Stimulated activated CD4-positive, alpha-beta T cell treated with anti-CD3 and anti-CD28 coated beads, TNF-alpha, amount 100 ng/mL, for 1 hour (primary cell): ENCODE measurements at places on chromosomes 1 and 21.

DNA sequence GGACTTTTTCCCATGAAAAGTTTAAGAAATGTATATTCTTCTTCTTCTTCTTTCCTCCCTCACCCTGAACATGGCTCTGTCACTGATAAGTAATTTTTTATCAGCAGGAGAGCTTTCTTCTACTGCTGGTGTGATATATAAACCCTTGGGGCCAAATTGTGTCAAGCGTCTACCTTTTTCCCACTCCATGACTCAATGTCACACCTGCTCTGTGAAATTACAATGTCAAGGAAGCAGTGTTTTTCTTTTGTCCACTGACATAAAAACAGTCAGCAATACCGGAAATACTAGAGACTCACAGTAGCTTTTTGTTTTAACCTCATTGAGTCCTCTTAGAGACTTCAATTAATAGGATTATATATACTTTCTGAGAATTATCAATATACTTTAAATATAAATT lies 416.2 kb upstream of the ADGRL4 start:
- DNase-seq = no peak

DNA sequence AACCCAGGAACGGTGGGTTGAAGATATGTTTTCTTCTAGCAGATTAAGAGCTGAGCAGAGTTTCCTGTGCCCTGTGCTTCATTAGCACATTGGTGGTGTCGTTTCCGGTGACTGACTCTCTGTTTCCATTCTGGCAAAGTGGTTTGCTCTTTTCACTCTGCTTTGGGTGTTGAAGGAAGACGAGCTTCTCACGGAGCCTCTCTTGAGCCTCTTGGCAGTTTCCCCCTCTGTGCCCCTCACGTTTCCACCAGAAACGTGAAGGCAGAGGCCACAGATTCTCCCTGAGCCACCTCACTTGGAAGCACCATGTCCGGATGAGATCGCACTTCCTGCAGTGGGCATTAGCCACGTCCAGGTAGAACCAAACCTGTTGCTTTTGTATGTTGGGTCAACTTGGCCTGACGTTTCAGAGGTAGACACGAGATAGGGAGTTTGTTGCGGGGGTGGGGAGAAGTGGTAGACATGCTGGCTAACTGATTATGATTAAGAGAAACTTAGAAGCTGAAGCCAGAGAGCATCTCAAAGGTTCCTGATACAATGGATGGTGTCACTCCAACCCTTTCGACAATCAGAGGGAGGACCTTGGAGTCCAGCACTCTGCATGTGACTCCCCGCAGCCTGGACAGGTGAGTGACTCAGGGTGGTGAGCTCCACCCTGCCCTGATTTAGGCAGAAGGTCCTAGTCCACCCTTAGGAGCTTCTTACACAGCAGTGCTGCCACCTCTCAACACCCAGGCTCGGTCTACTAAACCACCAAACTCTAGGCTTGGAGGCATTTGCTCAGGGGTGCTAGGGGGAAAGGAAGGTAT lies at the start of gene LAX1:
Gene LAX1 (plus strand): TSS at position 155 of the 809 bp plus-strand sequence. CDS start 383 bp downstream, at position 538.
- DNase-seq = peak; percentile 30

DNA sequence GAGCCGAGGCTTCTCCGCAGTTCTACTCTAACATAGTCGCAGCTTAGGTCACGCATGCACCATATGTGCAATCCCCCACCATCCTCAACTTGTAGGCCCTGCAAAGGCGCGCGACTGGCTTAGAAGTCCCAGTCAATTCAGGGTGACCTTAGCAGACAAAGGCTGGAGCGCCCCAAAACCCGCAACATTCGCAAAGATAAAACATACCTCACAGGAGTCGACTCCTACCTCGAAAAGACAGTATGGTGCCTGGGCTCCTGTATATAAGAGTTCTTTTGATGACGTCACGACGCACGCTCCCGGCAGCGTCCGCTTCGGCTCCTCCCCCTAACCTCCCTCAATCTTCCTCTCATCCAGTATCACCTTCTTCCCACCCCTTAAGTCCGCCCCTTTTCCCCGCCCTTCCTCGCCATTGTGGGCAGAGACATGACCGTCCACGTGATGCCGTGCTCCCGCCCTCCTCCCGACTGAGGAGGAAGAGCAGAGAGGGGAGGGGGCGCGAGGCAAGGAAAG lies at the start of gene GAS5:
Gene GAS5 (minus strand): TSS at position 237 of the 513 bp plus-strand sequence.
- peak; percentile 99 for DNase-seq

DNA sequence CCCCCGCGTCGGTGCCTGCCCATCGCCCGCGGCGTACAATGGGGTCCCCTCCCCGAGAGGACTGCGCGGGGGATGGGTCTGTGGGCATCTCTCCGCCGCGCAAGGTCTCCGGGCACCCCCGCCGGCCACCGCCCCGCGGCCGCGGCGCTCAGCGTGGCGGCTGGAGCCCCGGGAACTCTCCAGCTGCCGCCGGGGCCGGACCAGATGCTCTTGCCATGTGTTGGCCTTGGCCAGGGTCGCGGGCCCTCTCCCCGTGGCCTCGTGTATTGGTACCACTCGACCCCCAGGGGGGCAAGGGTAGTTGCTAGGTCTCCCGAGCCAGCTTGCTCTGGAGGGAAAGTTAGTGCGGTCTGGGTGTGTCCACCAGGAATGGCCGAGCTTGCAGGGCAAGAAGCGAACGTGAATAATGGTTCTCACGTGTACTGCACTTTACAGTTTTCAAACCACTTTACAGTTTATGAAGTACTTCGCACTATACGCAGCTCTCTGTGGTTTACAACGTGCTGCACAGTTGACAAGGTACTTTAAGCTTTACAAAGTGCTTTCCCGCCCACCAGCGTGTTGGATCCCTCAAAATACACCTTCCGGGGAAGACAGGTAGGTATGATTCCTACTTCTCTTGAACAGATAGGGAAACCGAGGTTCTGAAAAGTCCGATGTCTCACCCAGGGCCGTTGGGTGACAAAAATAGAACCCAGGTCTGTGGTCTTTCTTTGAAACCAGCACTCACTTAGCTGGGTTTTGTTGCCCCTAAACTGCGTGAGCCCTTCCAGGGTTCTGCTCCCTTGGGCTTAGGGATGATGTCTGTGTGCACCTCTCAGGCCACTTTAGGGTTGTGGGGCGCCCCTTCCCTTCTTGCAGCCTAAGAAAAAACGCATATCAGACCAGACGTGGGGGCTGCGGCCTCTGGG lies 1.2 kb downstream of the EPHB2 start:
- no peak for DNase-seq

GRCh38 chr1:87812871-87813577 lies 484.3 kb downstream of the LMO4 start:
- DNase-seq = no peak

- DNase-seq = no peak
Measured at GRCh38 chr1:156860113-156860627, 495 bp upstream of the NTRK1 start.

- no peak for DNase-seq
Measured at GRCh38 chr1:244368279-244368678, 83.4 kb downstream of the ADSS2 start.

- no peak for DNase-seq
Measured at GRCh38 chr1:219988387-219988786, 57.9 kb downstream of the EPRS1 start.

GRCh38 chr1:34721241-34721640 lies 33.6 kb upstream of the GJB5 start:
- no peak for DNase-seq

DNA sequence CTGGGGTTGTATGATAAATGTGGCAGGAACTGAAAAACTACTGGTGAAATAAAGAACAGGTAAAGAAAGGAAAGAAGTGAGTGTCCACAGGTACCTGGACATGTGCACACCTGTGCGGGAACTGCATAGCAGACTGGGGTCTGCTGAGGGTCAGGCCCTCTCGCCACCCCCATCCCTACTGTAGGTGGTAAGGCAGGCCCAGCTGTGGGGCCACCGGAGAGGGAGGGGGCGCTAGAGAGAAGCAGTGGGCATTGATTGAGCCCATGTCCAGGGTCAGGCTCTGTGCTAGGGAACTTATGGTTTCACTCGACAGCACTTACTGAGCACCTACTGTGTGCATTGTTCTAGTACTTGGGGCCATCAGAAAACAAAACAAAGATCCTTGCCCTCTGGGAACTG lies 400.5 kb downstream of the MATN1 start:
- no peak for DNase-seq

- no peak for DNase-seq
Measured at GRCh38 chr1:198560161-198560560, 19.7 kb upstream of the ATP6V1G3 start.

- DNase-seq = no peak
Measured at GRCh38 chr1:97529600-97529999, 391.2 kb downstream of the DPYD start.

GRCh38 chr1:82597649-82598048 lies 796.9 kb downstream of the ADGRL2 start:
- no peak for DNase-seq

GRCh38 chr1:245495681-245496080 lies 340.9 kb downstream of the KIF26B start:
- no peak for DNase-seq

DNA sequence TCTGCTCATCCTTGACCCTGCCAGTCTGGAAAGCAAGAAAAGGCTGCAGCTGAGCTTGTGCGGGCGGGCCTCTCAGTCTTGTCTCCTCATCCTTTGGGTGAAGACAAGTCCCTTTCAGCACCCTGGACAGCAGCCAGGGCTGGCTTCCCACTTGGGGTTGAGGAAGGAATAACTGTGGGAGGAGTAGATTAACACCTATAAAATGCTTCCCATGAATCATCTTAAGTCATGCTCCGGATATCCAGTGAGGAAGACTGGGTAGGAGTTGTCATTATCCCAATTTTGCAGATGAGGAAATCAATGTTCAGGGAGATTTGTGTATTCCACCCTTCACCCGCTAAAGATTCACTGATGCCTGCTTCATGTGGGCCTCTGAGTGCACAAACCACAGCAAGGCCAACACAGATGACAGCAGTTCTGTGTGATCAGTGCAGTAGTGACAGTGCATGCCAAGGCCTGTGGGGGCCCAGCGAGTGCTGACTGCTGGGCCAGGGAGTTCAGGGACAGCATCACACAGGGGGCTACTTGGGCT lies 20.1 kb upstream of the COL16A1 start:
- DNase-seq = no peak

DNA sequence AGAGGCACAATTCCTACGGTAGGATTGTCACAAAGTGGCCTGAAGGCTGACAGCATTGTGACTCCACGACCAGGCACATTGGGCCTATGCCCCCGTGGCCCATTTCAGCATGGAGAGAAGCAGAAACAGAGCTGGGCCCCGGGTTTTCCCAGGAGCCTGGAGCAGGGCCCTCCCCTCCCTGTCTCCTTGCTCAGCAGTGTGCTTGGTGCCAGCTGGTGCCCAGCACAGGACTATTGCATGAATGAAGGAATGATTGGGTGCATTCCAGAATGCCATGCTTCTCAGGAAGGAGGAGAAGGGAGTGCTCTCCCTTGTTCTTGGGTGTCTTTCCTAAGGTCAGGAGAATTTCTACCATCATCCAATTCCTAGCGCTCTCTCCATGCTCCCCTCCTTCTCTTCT lies 33.7 kb downstream of the IER5 start:
- no peak for DNase-seq

- no peak for DNase-seq
Measured at GRCh38 chr1:44826375-44827196, 16.5 kb downstream of the PTCH2 start.

GRCh38 chr1:118210051-118210722 lies 25.2 kb upstream of the SPAG17 start:
- DNase-seq = no peak

GRCh38 chr1:85387781-85388180 lies 77.2 kb downstream of the DDAH1 start:
- DNase-seq = no peak

- no peak for DNase-seq
Measured at GRCh38 chr1:43214501-43215444, 42.6 kb downstream of the CFAP57 start.

GRCh38 chr21:29064850-29065481 lies 8.5 kb downstream of the CCT8 start:
- no peak for DNase-seq

GRCh38 chr1:47623557-47623940 lies 185.7 kb downstream of the FOXD2 start:
- no peak for DNase-seq

GRCh38 chr1:110630839-110631663 lies 24.9 kb upstream of the KCNA2 start:
- peak; percentile 69 for DNase-seq

- DNase-seq = no peak
Measured at GRCh38 chr1:24231701-24232100, 44.6 kb upstream of the IFNLR1 start.

DNA sequence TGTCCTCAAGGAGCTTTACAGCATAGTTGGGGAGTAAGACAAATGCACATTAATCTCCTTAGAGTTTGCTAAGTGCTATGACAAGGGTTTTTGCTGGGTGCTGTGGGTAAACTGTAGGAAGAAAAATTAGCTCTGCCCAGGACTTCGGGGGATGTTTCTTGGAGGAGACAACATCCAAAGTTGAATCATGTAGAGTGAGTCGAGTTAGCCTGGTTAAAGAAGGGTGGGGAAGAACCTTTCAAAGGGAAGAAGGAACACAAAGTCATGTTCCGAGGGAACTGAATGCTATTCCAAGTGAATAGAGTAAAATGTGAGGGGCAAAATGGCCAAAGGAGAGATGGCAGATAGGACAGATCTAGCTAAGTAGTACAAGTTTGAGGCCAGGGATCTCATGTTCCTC lies 17.1 kb downstream of the SPRTN start:
- no peak for DNase-seq

GRCh38 chr21:31161157-31161556 lies 122.9 kb upstream of the KRTAP19-8 start:
- no peak for DNase-seq

GRCh38 chr1:85911742-85912141 lies 203.5 kb upstream of the ZNHIT6 start:
- no peak for DNase-seq

GRCh38 chr1:245182028-245182427 lies 27.2 kb downstream of the KIF26B start:
- no peak for DNase-seq

GRCh38 chr1:204563780-204564179 lies 47.6 kb downstream of the MDM4 start:
- no peak for DNase-seq

DNA sequence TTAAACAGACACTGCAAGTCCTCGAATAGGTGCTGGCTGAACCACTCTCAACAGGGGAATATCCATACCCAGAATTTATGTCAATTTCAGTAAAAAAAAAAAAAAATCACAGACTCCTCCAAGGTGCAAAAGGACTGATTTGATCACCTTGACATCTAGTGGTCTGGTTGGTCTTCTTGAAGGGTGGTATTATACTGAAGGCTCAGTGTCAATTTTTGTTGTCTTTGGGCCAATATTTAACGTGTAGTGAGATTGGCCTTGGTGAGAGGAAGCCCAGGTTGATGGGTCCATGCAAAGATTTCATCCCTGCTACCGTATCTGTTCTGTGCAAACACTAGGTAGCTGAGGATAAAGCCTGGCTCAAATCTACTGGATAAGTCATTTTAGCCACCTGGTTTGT lies 4.0 kb upstream of the GBP5 start:
- DNase-seq = no peak
